ENCODE measurements at places on chromosomes 12 and 14. TPM values are rescaled to one million over a fixed set of nuclear protein-coding genes. Genes with fewer than 3 reads are reported as not detected.
A peak's percentile ranks its signal among the peaks of the same experiment; 100 is the strongest.

SYNJ2BP gene
- 4.6 TPM for total RNA-seq

DNA sequence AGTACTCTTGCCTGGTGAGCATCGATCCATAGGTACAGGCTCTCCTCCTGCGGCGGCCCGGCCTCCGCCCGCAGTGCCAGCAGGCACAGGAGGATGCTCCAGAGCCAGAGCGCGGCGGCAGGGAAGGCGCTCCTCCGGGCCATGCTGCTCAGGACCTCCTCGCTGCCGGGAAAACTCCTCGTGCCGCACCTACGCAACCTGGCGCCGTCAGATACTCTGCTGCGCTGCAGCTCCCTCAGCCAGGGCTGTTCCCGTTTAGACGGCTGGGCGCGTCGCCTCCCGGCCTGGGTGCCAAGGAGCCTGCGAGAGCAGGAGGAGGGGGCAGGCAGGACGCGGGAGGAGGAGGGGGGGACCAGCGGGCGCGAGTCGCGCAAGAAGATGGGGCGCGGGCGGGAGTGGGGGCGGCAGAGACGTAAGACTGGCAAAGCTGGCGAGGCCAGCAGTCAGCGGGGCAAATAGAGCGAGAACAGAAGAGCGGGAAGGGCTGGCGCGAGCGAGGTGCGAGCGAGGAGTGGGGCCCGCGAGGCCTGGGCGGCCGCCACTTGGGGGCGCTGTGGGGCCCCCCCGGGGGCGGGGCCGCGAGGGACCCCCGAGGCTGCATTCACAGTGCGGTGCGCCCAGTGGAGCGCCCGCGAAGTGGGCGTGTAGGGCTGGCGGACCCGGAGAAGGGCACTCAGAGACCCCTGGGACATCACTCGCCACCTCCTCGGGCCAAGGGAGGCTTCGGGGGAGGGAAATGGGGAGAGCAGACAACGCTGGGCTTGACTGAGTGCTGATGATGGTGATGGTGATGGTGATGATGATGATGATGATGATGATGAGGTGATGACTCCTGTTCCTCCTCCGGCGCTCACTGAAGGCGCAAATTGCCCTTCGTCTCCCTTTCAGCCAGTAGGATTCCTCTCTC lies at the start of gene WIF1:
TSS of gene WIF1 (minus strand) at position 257 of the 907 bp plus-strand sequence. CDS start at position 143, 114 bp downstream.
- no peak for DNase-seq

DNA sequence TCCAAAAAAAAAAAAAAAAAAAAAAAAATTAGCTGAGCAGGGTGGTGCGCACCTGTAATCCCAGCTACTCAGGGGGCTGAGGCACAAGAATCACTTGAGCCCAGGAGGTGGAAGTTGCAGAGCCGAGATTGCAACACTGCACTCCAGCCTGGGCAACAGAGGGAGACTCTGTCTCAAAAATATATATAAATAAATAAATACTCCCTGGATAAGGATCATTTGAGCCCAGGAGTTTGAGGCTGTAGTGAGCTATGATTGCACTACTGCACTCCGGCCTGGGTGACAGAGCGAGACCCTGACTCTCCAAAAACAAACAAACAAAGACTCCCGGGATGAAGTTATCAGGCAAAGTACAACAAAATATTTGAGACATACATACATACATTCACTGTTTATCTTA lies 3.3 kb upstream of the NAA25 start:
- DNase-seq = no peak

- DNase-seq = no peak
Observed at GRCh38 chr14:101123618-101124510, 220.3 kb upstream of the RTL1 start.

- no peak for DNase-seq
Observed at GRCh38 chr12:116604951-116605641, 45.9 kb downstream of the MAP1LC3B2 start.

- DNase-seq = no peak
Observed at GRCh38 chr12:130398100-130398848, 60.6 kb downstream of the PIWIL1 start.

- no peak for DNase-seq
Observed at GRCh38 chr12:10364815-10365622, 24.8 kb downstream of the KLRK1 start.

DNA sequence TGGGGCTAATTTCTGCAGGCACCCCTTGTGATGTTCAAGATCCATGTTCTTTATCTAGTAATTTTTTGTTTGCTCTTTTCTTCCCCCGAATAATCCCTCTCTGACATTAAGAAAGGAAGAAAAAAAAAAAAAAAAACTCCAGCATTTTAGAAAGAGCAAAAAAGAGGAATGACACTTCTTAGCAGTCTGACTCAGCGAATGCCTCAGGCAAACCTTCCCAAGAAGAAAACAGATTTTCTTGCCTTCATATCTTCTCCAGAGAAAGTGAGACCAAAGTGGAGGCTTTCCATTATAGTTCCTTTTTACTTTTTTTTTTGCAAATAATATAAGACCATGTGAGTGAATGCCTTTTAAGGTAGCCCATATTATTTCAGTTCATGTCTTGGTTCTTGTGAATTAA lies 479.0 kb upstream of the SYT1 start:
- DNase-seq = no peak

DNA sequence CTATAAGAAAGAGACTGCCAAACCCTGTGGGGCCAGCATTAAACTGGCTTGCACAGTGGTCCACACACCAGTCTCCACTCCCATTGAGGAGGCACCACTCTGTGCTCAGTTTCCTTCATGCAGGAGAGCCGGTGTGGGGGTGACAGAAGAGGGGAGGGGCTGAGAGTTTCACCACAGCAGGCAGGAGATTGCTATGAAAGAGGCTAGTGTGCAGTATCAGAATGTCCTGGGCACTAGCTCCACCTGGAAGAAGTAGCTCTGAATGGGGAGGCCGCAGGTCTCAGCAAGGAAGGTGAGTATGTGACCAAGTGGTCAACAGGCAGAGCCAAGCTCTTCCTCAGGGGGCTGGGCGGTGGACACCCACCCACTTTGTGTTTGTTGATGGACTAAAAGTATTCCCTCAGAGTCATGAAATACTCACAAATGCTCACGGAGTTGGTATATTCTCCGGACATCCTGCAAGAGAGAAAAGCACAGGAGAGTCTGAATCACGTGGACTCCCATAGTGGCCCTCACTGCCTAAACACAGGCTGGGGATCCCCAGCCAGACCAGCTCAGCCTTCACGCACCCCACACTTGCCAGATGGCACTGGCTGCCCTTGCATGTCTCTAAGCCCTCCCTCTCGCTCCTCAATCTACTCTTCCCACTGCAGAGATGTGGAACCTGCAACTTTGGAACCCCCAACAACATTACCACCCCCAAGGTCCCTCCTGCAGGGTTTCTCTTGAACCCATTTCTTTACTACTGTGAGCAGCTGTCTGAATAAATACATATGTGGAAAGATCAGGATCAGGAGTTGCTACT lies 7.8 kb upstream of the KRT72 start:
- DNase-seq = peak; percentile 43

- no peak for DNase-seq
Observed at GRCh38 chr12:120997448-120997847, 18.8 kb downstream of the C12orf43 start.

DNA sequence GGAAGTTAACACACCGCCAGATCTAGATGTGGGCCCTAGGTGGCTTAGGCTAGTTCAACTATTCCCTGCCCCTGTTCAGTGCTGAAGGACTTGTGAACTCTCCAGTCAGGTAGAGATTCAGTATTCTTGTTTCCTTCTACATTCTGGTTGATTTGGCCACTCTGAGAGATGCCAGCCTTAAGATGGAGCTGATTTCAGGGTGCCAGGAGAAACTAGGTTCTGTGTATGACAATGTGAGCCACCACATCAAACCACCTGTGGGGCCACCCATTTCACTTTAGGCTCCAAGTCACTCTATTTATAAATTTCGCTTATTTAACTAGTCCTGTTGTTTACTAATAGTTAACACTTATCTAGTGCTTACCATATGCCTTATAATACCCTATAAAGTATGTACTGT lies 26.0 kb downstream of the FRMD6 start:
- DNase-seq = no peak

All from activated naive CD4-positive, alpha-beta T cell treated with anti-CD3 and anti-CD28 coated beads, Interleukin-2, amount 50 U/mL, for 72 hours (primary cell).